ENCODE measurements at places on chromosomes 2 and 18.

- DNase-seq, result no peak
Measured at GRCh38 chr2:136990316-136990715, 225.0 kb downstream of the THSD7B start.

DNA sequence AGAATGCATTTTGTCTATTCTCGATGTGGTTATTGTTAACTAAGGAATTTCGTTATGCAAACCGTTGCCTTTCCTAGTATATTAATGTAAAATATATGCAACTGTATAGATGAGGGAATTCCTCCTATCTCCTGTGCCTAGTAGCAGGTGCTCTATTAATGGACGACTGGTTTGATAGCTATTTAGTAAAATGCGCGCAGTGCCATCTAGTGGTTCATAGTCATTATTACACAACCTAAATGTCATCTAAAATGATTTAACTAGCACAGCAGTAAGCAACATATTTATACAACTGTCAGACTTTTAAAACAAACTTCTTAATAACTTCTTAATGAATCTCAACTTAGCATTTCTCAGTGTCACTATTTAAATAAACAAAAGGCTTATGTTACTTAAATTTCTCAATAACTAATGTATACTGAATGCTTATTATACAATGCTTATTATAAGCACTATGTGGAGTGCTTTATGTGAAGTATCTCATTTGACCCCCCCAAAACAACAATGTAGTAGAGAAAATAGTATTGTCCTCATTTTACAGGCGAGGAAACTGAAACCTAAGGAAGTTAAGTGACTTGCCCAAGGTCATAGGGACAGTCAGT is 77.9 kb downstream of the DTNA start:
- DNase-seq, result peak; percentile 2

GRCh38 chr2:187614756-187615155 is 60.5 kb upstream of the TFPI start:
- DNase-seq, result no peak

DNA sequence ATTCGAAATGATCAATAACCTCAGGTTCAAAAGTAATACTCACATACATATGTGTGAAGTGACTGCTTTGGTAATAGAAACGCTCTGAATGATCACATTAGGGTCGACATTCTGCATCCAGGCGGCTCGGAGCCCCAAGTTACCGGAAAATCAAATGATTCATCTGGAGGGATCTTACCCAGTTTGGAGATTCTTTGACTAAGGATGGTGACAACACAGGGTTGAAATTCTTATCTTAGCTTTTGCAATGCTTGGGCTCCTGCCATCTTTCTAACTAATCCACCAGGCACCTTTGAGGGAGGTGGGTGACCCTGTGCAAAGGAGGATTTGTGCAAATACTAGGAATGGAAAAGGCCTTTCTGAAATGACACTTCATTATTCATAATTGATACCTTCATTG is 10.8 kb downstream of the GBX2 start:
- DNase-seq, result no peak

GRCh38 chr2:222708274-222708710 is 36.8 kb downstream of the MOGAT1 start:
- peak; percentile 57 for DNase-seq

- no peak for DNase-seq
Measured at GRCh38 chr2:106781196-106781595, 104.8 kb downstream of the ST6GAL2 start.

DNA sequence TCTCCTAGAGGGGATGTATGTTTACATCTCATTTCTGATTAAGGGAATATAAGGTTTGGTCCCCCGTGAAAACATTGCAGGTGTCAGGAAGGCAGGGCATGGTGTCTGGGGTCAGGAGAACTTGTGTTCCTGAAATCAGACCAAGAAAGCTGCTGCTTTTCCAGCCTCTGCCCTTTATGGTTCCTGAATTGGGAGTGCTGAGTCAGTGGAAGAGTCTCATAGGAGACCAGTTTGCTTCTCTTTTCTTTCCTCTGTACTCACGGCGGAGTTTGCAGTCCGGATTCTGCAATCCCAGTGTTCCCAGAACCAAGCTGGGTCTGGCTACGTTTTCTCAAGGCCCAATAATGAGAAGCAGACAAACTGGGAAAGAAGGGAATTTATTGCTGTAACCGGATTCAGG is 5.1 kb upstream of the MARCO start:
- no peak for DNase-seq

DNA sequence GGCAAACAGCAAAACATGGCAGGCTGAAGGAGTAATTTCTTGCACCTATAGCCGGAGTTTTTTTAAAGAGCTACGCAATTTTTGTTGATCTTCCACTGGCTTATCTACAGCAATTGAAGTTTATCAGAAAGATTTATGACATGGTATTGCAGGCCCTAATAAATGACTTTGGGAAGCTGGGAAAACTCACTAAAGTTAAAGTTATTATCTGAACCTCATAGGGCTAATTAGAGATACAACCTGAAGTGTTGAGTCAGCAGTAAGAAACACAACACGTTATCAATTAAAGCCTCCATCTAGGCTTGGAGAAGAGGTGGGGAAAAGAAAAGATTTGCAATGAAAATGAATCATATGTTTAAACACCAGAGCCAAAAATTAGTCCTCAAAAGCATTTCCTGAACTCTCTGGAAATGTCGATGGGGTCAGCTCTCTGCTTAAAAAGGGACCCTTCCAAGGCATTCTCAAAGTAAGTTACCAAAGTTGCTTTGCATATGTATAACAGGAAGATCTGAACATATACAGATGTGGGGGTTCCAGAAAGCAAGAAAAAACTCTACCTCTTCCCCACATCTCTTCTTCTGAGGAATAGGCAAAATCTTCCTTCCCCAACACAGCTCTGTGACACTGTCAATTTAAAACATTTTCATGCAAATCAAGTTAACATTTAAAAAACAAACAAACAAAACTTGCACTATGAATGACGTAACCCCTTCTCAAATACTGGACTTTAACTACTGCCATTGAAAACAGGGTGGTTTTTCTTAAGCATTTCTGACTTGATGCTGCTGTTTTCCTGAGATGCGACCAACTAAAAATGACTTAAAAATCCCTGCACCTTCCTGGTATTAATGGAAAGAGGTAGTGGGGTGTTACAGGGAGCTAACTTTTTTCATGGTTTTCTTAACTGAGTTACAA is 915.6 kb downstream of the NRXN1 start:
- DNase-seq, result no peak

DNA sequence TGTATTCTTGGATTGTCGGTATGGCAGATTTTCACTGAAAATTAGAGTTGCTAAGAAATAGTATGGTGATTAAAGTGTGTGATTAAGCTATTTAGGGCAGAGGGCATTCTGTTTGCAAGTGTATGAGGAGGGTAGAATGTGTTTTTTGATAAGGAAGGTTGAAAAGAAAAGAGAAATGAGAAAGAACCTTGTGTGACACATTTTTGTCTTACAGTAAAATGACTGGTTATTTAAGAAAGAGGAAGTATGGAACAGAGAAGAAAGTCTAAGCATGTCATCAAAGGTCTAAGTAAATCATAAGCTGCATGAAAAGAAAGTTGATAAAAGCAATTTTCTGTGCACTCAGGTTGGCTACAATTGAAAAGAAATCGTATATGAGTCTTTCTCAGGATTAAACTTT is 5.2 kb upstream of the RSAD2 start:
- DNase-seq, result no peak

DNA sequence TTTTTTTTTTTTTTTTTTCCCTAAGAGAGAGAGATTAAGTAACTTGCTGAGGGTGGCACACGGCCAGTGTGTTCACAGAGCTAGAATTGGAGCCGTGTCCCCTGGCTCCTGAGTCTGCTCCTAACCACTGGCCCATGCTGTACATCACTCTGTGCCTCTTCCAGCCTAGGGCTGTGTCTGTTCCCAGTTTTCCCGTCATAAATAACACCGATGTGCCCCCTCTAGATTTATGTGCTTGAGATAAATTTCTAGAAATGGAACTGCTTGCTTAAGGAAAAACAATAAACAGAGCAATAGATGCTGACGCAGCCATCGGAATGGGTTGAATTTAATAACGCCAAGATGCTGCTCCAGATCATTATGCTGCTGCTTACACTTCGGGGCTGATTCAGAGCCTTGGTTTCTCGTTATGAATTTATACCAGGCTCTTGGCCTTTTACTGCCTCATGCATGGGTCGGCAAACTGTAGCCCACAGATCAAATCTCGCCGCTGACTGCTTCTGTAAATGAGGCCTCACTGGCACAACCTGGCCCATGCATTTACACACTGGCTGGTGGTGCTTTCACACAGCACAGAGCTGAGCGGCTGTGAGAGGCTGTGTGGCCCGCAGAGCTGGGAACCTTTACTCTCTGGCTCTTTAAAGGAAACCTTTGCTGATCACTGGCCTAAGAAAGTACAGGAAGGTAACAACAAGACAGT is 58.1 kb downstream of the NDUFA10 start:
- no peak for DNase-seq

All from CD4-positive, CD25-positive, alpha-beta regulatory T cell (primary cell).